CD14-positive monocyte (primary cell): ENCODE measurements at places on chromosomes 5 and 9. TPM values are rescaled to one million over a fixed set of nuclear protein-coding genes. Genes with fewer than 3 reads are reported as not detected.

- no peak for DNase-seq
Measured at GRCh38 chr9:128689293-128689774, 312 bp downstream of the SET start.

- DNase-seq: no peak
Measured at GRCh38 chr5:113266913-113267227, 167.9 kb downstream of the TSSK1B start.

DNA sequence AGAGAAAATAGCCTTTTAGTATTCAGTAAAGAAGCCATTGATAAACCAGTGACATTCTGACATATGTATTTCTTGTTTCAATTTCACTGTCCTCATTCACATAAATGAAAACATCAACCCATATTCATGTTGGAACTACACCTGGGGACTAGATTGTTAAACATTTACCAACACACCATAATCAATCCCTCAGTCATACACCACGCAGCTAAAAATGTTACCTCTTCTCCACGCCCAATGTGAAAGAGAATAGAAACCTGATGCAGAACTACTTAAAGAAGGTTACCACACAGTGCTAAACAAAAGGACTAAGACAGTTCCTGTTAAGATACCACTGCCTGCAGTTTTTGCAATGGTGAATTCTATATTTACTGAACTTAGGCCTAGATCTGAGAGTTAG is 518.9 kb downstream of the PRELID2 start:
- no peak for DNase-seq

- DNase-seq: no peak
Measured at GRCh38 chr5:8825139-8825757, 720.6 kb downstream of the SEMA5A start.

GRCh38 chr9:130626249-130626996 is 38.0 kb upstream of the PRDM12 start:
- DNase-seq: no peak

GRCh38 chr5:7629561-7629960 is 221.4 kb downstream of the CFAP90 start:
- DNase-seq: no peak

- peak; percentile 84 for DNase-seq
Measured at GRCh38 chr5:54610197-54610944, 92.8 kb downstream of the SNX18 start.

Gene PPP3R2
- polyA plus RNA-seq: not detected

Gene KCNV2
- polyA plus RNA-seq: not detected

Gene QRFP
- polyA plus RNA-seq: 0.18 TPM

Gene LECT2
- not detected for polyA plus RNA-seq

Gene SLC6A18
- polyA plus RNA-seq: not detected in 2 replicates
